Anterior cingulate cortex (tissue), 58 donors: ENCODE measurements at places on chromosomes 12 and 14.

DNA sequence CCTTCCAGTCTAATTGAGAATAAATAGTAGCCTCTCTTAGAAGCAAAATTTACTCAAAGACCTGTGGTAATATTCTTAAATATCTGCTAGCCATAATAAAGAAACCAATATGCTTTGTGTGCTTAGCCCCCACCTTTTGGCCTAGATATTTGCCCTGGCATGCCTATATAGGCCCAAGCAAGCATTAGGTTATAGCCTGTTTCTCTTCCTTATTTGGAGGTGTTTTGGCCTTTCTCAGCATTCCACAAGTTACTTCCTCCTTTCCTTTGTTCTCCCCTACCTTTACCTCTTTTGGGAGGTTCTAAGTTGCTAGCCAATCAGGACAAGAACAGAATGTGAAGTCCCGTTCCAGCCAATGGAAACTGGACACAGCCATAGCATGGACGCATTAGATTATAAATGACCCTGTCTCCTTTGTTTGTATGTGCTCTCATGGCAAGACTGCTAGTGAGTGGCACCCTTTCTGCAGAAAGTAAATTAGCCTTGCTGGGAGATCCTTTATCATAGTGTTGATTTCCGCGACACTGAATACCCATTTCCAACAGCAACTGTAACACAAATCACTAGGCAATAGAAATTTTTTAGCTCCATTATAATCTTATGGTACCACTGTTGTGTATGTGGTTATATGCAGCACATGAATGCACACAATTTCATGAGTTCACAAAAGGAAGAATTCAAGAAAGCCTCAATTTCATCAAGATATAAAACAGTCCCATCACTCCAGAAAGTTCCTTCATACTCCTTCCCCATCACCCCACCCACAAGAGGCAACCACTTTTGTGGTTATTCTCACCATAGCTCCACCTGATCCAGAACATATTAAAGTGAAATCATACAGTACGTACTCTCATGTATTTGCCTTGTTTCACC is 37.6 kb downstream of the CEP83 start:
- no peak for DNase-seq

GRCh38 chr12:71576496-71576895 is 87.2 kb downstream of the ZFC3H1 start:
- no peak for DNase-seq

DNA sequence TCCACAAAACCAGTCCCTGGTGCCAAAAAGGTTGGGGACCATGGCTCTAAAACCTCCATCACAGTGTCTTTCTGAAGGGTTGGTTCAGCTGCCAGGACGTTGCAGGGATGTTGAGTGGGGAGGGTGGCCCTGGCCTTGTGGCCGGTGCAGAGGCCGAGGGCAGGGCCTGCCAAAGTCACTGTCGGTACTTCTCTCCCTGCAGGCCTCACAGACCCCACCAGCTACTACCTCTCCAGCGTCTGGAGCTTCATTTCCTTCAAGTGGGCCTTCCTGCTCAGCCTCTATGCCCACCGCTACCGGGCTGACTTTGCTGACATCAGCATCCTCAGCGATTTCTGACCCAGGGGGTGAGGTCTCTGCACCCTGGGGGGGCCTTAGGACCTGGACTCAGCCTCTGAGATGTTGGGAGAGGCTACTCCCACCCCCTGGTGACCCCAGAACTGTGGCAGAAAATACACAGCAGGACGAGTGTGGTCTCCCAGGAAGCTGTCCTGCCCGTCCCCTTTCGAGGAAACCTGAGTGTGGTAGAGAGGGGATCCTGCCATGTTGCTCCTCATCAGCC is 7.0 kb downstream of the SLC48A1 start:
- DNase-seq: no peak

GRCh38 chr14:103558071-103558882 is 4.2 kb downstream of the BAG5 start:
- DNase-seq: no peak

DNA sequence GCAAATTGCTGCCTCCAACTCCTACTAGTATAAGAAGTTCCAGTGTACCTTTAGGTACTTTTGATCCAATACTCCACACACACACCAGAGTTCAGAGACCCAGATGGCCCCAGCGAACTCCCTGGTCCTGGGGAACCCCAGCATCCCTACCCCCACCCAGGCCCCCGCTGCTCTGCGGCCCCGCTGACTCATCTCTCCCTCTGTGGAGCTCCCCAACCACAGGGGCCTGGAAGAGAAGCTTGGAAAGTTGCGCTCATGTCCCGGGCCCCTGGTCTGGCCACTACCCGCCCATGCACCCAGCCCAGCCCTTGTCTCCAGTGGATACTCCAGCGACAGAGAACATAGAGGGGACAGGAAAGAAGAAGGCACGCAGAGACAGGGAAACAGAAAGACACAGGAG is 4.2 kb upstream of the SP7 start:
- DNase-seq: no peak

DNA sequence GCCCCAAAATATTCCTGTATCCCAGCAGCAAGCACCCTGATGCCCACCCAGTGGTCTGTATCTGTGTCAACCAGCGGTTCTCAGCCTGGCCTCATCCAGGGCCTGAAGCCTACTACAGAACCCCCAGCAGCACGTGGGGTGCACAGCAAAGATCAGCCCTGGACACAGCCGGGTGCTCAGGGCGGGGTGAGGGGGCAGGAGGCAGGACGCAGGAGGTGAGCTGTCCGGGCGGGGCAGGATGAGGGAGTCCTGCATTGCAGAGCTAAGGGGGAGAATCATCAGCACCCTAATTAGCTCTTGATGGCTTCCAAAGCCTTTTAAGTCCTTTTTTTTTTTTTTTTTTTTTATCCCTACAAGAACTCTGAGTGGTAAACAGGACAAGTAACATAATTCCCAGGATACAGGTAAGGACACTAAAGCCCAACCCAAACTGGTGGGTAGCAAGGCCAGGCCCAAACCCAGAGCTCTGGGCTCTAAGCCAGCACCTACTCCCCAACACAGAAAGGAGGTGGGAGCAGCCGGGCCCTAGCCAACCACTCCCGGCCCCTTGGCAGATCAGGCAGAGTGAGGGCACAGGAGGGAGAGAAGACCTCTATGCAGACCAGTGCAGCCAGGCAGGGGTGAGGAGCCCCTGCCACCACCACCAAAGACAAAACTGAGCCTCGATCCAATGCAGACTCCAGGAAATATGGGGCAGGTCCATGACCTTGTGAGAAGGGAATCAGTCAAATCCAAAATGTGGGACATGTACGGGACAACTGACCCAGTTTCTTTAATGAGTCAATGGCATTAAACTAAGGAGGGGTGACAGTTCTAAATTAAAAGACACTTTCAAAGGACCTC is 32.3 kb upstream of the EIF5 start:
- DNase-seq: no peak

- DNase-seq: no peak
Observed at GRCh38 chr14:92613008-92613658, 99.6 kb downstream of the RIN3 start.

DNA sequence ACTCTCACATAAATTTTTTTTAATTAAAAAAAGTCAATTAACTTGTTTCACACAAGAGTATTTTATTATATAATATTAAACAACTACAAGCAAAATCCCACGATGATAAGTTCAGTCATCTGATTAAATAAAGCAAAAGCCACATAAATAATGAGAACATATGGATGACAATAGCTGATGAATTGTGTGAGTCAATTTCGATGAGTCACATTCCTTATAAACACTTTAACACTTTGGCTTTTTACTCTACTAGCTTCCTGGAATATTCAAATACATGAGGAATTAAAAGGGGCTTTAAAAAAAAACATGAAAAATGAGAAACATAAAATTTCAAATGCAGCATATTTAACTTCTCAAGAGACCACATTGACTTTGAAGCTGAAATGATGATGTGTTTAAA is 95.3 kb downstream of the BCAT1 start:
- no peak for DNase-seq

- no peak for DNase-seq
Observed at GRCh38 chr14:50846226-50846880, 15.4 kb upstream of the NIN start.

DNA sequence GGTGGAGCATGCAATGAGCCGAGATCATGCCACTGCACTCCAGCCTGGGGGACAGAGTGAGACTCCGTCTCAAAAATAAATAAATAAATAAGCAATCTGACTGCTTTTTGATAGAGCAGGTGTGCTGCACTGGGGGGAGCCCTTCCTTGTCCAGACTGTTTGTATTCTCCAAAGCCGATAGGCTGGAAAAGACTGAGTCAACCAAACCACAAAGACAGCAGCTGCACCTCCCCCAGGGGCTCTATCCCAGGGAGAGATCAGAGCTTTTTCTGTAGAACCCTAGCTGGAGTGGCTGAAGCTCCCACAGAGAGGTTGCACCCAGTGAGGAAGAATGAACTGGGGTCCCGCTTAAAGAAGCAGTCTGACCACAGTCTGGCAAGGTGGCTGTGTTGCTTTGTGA is 45.8 kb upstream of the LALBA start:
- no peak for DNase-seq

GRCh38 chr14:100567877-100568163 is 19.4 kb downstream of the BEGAIN start:
- DNase-seq: no peak

- no peak for DNase-seq
Observed at GRCh38 chr14:75487155-75487671, 35.1 kb upstream of the BATF start.
